Activated CD8-positive, alpha-beta T cell treated with anti-CD3 and anti-CD28 coated beads, Interleukin-2, amount 10 ng/mL, durations not matched to agents 7 days and 5 days (primary cell): ENCODE measurements at places on chromosomes 1 and 21. TPM values are rescaled to one million over a fixed set of nuclear protein-coding genes. Genes with fewer than 3 reads are reported as not detected.

Gene CAPN9
- total RNA-seq = not detected

Gene RNU1-3
- 1,730 TPM for total RNA-seq

Gene UBQLN4
- 32.8 TPM for total RNA-seq

Gene OLFML2B
- not detected for total RNA-seq

Gene PSRC1
- 40.7 TPM for total RNA-seq

Gene SPRR1B
- total RNA-seq = not detected

Gene OR2AK2
- total RNA-seq = not detected

Gene ERVH48-1
- total RNA-seq = not detected
